ENCODE measurements at places on chromosomes 1 and 21.

GRCh38 chr1:26991310-26992116 is 2.0 kb upstream of the TRNP1 start:
- DNase-seq, result no peak

GRCh38 chr1:231850786-231851185 is 224.2 kb downstream of the DISC1 start:
- DNase-seq, result no peak

GRCh38 chr1:49364676-49365075 is 588.0 kb upstream of the BEND5 start:
- DNase-seq, result no peak

GRCh38 chr21:36707763-36708285 is 8.9 kb downstream of the SIM2 start:
- DNase-seq, result peak; percentile 50

DNA sequence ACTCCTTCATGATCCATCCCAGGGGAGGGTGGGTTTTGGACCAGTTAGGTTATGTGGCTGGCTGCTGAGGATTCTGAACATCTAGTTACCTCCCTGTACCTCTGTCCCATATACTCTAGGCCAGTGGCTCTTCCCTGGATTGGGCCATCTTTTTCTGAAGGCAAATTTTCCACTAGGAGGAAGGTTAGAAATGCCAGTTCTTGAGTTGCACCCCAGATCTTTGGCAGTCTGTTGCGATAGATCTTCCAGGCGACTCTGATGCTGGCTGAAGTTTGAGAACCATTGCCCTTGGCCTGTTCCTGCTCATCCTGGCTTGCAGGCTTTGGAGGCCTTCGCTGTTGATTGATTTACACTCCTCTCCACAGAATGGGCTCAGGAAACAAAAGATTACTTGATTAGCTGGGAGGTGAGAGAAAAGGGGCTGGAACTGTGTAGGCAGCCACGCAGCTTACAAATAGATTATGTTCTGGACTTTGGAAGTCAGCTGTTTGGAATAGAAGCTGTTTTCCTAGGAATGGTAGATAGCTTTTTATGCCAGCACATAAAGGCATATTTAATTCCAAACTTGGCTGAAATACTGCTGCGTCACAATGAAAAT is 110.1 kb downstream of the MRPS6 start:
- no peak for DNase-seq

DNA sequence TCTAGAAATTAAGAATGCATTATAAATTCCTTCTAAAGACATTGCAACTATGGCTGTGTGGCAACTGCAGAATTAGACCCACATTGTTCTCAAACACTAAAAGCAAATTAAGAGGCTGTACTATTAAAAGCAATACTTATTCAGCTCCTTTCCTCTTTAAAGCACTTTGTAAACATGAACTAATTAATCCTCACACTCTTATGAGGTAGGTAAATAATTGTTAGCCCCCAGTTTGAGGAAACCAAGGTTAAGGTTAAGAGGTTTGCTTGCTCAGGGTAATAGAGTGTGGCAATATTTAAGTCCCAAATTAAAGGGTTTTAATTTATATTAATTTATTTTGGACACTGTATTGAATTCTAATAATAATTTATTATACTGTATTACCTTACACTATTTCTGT is 553.8 kb downstream of the LRRIQ3 start:
- no peak for DNase-seq

- no peak for DNase-seq
Observed at GRCh38 chr1:208895820-208896219, 651.6 kb upstream of the PLXNA2 start.

DNA sequence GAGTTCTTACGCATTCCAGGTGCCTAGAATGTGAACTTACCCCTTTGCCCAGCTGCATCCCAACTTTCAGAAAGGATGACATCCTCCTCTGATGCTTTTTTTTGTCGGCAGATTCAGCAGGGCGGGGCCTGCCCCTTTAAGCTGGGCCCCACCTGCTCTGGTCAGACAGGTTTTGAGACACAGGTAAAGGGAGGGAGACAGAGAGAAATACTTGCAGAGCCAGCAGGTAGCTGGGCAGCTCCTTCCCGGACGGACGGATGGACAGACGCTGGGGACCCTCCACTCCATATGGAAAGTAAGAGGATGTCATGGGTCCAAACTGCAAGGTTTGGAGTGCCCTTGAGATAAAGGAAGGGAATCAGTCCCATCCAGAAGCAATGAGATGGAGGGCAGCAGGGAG is at the start of gene TMEM79:
Gene TMEM79 (plus strand): TSS at position 214 of the 400 bp plus-strand sequence. CDS start 902 bp downstream, outside the sequence.
- no peak for DNase-seq

DNA sequence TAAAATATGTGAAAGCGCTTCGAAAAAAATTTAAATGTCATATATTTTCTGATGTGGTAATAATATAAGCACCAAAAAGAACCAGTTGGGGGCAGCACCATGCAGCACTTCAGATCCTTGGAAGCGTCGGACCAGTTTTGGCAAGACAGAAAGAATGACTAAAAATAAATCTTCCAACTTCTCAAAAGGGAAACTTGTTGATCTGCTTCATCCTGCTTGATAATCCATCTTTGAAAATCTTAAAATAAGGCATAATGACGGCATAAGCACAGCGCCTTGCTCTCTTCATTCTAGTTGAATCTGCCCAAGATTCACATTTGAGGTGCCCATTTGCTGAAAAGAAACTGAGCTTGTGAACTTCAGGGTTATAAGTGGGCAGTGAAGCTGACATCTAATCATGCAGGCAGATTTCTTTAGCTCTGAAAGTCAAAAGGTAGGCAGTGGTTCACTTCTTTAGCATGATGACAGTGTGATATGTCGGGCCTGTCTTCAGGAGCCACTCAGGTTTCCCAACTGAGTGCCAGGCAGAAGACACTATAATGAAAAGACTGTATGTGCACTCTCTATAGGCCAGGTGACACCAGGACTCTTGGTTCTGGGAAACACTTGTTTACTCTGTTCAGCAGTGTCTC is 19.8 kb upstream of the MUTYH start:
- no peak for DNase-seq

DNA sequence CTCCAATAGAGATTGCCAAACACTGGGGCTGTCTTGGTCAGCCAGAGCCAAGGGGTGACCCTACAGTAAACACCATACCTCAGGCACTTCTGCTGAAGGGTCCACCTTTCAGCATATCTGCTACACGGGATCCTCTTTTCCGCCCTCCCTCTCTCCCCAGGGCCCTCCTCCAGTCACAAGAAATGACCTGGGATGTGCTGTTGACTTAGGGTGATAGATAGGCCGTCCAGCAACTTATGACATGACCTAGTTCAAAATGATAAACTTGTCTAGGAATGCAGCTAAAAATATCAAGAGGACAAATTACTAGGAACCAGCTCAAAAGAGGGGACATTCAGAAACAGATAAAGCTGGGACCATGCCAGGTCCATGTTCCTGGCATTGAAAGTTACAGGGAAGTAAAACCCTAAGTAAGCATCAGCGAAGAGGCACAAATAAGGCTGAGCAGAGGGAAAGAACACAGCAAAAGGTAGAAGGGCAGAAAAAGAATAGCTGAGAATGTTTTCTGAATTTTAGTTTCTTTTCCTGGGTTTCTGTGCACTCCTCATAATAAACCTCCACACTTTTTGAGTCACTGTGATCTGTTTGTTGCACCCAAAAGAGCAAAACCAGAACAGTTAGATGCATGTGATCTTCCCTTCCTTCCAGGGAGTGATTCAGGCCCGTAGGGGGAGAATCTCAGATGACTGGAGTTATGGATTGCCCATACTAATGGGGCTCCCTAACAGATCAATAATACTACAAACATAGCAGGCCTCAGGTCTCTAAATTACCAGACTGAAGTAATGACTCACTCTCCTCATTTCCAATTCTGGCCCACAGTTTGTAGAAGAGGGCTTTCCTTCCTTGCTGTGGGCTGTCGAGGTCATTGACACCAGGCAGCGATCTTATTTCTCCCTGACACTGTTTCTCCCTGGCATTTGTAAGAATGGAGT is 48.9 kb upstream of the F3 start:
- no peak for DNase-seq

DNA sequence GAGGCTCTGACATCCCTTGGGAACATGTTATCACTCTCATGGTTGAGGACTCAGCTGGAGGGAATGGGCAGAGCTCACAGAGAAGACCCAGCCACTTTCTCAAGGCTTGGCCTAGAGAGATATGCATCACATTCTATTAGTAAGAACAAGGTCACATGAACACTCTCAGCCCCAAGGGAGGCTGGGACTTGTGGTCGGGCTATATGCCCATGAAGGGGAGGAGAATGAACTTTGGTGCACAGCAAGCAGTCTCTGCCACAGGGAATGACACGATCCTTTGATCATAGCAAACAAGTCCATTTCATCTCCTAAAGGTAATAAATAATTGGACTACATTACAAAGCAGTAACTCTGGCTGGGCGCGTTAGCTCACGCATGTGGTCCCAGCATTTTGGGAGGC is 105.7 kb downstream of the SYF2 start:
- DNase-seq, result no peak

DNA sequence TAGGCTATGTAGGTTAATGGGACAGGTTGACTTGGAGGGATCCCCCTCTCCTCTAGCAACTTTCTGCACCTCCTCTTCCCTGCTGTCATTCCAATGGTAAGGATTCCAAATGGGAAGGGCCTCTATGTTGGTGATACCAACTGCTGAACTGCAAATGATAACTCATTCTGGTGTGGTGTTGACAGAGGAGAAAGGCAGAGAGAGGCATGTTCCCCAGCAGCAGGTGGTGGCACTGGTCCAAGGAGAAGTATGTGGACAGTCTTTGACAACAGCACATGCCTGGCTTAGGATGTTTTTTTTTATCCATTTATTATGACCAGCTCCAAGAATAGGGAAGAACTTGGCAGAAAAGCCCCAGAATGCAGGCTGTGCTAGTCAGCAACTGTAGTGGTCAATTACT is 19.6 kb upstream of the SPAG17 start:
- no peak for DNase-seq

GRCh38 chr1:8463144-8463927 is 145.4 kb downstream of the SLC45A1 start:
- DNase-seq, result no peak

DNA sequence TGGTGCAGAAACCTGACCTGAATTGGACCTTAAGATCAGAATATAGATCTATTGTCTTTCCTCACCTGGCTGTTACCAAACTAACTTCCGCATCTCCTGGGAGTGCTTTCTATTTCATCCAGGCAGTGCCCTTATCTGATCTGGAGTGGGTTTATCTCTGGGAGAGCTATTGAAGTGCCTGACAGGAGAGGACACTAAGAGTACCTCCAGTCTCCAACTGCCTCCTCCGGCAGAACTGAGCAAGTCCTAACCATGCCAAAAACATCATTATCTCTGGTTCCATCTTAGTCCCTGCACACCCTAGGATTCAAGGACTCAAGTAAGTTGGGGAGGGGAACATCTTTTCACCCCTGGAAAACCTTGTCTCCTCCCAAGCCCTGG is 12.4 kb upstream of the KCNJ15 start:
- DNase-seq, result no peak

DNA sequence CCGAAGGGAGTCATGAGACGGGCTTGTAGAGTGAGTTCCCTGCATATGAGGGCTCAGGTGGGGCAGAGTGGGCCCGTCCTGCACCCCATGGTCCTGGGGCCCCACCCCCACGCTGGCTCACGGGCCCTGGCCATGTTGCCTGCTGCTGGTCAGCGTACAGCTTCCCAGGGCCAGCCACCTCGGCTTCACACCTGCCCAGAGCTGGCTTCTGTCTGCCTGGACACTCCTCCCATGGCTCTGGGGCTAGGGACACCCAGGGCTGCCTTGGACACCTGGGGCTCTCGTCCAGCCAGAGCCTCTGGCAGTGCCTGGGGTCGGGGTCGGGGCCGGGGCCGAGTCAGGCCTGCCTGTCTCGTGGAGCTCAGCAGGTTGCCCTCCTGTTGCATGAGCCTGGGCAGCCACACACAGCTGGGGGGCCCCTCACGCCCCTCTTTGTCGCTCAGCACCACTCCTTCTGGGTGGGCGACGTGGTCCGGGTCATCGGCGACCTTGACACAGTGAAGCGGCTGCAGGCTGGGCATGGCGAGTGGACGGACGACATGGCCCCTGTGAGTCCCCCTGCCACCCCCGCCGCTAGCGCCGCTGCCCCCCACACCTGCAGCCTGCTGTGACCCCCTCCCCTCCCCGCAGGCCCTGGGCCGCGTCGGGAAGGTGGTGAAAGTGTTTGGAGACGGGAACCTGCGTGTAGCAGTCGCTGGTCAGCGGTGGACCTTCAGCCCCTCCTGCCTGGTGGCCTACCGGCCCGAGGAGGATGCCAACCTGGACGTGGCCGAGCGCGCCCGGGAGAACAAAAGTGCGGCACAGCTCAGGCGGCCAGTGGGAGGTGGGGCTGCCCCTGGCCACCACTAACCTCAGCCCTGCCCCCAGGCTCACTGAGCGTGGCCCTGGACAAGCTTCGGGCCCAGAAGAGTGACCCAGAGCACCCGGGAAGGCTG is 5.5 kb upstream of the MMP23B start:
- DNase-seq, result no peak

- DNase-seq, result no peak
Observed at GRCh38 chr1:44909901-44910544, 67.0 kb upstream of the PTCH2 start.

- no peak for DNase-seq
Observed at GRCh38 chr1:119866451-119866850, 29.9 kb downstream of the ADAM30 start.

- no peak for DNase-seq
Observed at GRCh38 chr1:20182415-20182814, 3.5 kb upstream of the UBXN10 start.

DNA sequence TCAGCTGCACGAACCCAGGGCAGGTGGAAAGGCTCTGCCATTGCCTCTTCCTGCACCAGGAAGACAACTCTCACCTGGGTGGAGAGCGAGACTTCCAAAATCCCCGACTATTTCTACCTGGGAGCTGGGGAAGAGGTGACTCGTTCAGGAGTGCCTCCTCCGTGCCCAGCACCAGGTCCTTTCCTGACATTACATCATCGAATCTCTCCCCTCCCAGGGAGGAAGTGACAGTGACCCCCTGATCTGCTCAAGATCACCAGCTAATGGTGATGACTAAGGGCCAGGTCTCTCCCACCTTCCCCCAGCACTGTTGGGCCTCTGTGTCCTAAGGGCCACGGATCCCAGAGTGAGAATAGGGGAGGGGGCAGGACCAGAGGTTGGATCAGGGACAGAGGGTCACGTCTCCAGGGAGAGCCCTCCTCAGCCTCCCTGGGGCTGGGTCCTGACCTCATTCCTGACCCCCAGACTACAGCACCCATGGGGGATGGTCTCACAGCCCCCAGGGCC is 6.8 kb downstream of the MEGF6 start:
- DNase-seq, result no peak

DNA sequence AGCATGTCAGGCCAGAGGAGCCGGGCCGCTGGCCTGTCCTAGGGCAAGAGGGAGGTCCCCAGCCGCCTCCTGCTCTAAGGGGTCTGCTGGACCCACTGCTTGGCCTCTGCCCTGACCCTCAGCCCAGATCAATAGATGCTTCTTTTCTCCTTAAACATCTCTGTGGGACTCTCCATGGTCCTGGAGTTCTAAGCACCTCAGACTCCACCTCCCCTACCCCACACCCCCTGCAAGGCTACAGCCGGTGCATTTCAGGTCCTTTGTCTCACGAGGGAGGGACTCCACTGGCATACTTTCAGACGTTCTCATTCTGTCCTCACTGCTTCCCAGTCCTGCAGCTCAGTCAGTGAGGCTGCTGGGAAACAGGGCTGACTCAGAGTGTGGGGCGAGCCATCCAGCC is 11.0 kb downstream of the CNTN2 start:
- DNase-seq, result no peak

Measured in activated CD8-positive, alpha-beta memory T cell treated with anti-CD3 and anti-CD28 coated beads, Interleukin-2, amount 50 U/mL, for 48 hours (primary cell).